Left lung (tissue), 14 donors: ENCODE measurements at places on chromosomes 2 and 18. TPM values are rescaled to one million over a fixed set of nuclear protein-coding genes. Genes with fewer than 3 reads are reported as not detected.

Gene CRYGC
- total RNA-seq = not detected

- H3K27ac ChIP-seq = no peak overlapping the region
- DNase-seq = no peak
- H3K36me3 ChIP-seq = no peaks in the 10 kb centered on the region
- no peaks in the 10 kb centered on the region for H3K4me1 ChIP-seq
Observed at GRCh38 chr2:7289697-7290096, 372.5 kb downstream of the RNF144A start.

Gene C2orf72
- total RNA-seq = 0.67 TPM

DNA sequence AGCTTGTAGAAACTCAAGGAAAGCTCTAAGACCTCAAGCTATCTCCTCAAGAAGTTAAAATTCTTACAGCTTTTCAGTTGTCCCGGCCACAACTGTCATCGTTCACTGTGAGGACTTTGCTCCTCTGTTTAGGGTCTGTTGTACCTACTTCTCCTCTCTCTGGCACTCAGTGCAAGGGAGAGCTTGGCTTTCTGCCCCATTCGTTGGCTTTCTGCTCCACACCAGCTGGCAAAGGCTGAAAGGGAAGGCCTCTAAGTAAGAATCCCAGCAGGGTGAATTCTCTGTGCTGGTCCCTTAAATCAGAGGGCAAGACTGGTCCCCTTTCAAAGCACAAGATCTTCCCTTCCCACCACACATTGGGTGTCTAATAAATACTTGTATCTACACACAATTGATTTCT lies 17.3 kb downstream of the ZBTB7C start:
- peaks cover 3% of the 10 kb centered on the region for H3K4me1 ChIP-seq
- no peaks in the 10 kb centered on the region for H3K36me3 ChIP-seq
- DNase-seq = peak; percentile 21
- H3K27me3 ChIP-seq = peaks cover 4% of the 10 kb centered on the region
- H3K4me3 ChIP-seq = no peak overlapping the region
- H3K27ac ChIP-seq = no peak overlapping the region
